ENCODE measurements at places on chromosomes 7 and 10. TPM values are rescaled to one million over a fixed set of nuclear protein-coding genes. Genes with fewer than 3 reads are reported as not detected.

DNA sequence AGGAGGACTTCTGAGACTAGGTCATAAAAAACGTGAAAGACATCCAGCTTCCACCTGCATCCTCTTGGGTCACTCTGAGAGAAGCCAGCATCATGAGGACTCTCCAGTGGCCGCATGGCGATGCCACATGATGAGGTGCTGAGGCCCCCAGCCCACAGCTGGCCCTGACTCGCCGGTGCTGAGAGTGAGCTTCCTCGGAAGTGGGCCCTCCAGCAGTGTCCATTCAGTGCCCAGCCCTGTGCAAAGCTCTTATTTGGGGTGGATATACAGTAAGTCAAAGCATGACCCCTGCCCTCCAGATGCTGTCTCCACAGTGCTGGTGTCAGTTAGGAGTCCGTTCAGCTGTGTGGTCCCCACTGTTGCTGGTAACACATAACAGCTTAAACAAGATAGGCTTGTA, 93.6 kb upstream of the CHST15 start:
- DNase-seq: no peak

GPR158 gene
- total RNA-seq: not detected

DNA sequence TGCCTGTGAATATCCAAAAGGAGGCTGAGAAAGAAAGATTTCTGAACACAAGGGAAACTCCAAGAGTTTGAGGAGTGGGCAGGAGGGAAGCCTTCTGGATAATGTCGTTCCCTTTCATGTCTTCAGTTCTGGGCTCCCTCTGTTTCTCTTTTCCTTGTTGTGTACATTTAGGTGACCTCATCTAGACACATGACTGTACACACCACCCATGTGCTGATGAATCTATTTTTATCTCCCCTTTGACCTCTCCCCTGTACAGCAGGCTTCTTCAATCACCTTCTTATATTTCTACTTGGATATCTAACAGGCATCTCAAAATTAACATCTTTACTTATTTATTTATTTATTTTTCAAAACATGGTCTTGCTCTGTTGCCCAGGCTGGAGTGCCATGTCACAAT, 363.1 kb downstream of the GATA3 start:
- DNase-seq: no peak

DNA sequence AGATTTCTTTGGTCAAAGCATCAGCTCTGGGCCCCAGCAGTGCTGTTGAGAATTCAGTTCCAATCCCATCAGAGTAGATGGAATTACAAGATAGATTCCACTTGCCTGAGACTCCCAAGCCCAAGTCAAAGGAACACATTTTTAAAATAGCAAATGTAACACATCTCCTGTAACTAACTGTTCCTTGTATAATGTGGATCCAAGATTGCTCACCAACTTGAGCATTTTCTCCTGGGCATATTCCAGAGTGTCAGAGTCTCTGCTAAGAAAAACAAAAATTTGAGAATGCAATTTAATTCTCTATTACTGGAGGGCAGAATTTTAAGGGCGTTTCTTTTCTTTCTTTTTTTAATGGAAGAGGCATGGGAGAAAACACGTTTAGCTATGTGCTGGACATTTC, 136.7 kb downstream of the NEBL start:
- DNase-seq: no peak

GRCh38 chr7:159015454-159016410, 128.9 kb downstream of the VIPR2 start:
- no peak for DNase-seq

- DNase-seq: no peak
These were observed 85.5 kb downstream of the TMEM130 start for GRCh38 chr7:98784216-98784785.

PPIA gene
- 2,487 TPM for total RNA-seq

DNA sequence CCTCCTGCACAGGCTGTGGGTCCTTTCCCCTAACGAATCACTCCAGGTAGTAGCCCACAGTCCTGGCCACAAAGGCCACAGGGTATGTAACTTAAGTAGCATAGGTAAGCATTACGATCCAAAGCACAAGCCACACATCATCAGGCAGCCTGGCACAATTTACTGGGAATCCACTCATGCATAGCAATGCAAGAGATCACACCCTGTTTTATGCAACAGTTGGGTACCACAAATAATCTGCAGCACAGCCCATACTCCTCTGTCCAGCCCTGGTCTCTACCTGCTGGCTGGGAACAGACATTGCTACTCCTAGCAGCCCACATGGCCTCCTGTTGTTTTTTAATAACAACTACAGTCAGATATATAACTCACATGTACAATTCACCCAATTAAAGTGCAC, 34.3 kb downstream of the SRPK2 start:
- no peak for DNase-seq

SCIN gene
- 0.13 TPM for total RNA-seq

GRCh38 chr10:65798133-65798532, 1127.7 kb upstream of the LRRTM3 start:
- no peak for DNase-seq

PRRT4 gene
- total RNA-seq: not detected

AOAH gene
- 0.51 TPM for total RNA-seq

DNA sequence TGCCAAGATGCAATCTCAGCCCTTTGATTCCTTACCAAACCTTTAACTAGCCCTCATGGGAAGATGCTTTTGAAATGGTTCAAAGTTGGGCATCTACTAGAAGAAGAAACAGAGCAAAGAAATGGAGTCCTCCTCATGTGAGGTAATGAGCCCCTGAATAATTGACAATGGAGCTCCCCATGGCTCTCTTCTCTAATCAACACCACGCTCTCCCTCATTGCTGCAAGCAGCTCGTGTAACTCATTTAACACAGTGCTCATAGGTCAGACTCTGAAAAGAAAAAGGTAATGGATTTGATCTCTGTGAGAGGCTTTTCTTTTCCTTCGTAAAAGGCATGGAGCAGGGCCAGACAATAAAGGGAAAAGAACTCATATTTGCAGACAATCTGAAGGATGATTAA, 312.8 kb downstream of the PHTF2 start:
- no peak for DNase-seq

ZNF804B gene
- not detected for total RNA-seq

FFAR4 gene
- not detected for total RNA-seq

GDF10 gene
- not detected for total RNA-seq

GRCh38 chr7:132904209-132904608, 177.7 kb downstream of the CHCHD3 start:
- DNase-seq: no peak

NPFFR1 gene
- not detected for total RNA-seq

ABCB8 gene
- total RNA-seq: 13.9 TPM

DNA sequence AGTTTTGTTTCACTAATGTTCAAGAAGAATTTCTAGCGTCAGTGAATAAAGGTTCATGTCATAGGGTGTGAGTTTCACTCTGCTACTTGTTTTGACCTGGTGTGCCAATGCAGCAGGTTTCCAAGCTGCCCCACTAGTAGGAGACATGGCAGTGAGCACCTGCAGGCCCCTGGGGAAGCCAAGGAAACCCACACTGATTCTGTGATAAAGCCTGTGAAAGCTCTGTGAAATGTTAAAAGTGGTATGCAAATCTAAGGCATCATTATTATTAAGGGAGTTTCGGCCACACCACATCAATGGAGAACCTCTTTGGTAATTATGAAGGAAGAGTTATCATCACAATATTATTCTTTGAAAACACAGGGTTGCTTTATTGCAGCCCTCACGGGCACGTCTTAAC, 46.4 kb downstream of the ABCB5 start:
- no peak for DNase-seq

- no peak for DNase-seq
These were observed 3.3 kb upstream of the COPS6 start for GRCh38 chr7:100085515-100085914.

NKX1-2 gene
- total RNA-seq: not detected

- no peak for DNase-seq
These were observed 200.7 kb downstream of the RAPGEF5 start for GRCh38 chr7:22156205-22156604.

- no peak for DNase-seq
These were observed at the start of gene TMEM196 for GRCh38 chr7:19772841-19773760. TMEM196 (minus strand) TSS chr7:19773617; CDS start chr7:19772696, 921 bp downstream.

DNA sequence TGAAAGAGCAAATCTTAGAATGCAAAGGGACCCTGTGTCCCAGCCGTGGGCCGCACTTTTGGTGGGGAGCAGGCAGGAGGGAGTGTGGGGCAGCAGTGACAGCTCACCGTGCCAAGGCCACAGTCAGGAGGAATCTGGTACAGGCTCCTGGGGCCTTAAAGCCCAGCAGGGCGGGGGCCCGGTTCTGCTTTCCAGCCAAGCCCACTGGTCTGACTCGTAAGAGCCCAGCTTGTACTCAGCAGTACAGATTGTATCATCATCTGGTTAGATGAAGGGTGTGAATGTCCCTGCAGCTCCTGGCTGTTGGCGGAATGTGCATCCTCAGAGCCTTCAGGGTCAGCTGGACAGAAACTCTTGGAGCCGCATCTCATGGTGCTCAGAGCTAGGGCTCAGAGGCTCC, 30.5 kb upstream of the TRIM8 start:
- DNase-seq: no peak

DNA sequence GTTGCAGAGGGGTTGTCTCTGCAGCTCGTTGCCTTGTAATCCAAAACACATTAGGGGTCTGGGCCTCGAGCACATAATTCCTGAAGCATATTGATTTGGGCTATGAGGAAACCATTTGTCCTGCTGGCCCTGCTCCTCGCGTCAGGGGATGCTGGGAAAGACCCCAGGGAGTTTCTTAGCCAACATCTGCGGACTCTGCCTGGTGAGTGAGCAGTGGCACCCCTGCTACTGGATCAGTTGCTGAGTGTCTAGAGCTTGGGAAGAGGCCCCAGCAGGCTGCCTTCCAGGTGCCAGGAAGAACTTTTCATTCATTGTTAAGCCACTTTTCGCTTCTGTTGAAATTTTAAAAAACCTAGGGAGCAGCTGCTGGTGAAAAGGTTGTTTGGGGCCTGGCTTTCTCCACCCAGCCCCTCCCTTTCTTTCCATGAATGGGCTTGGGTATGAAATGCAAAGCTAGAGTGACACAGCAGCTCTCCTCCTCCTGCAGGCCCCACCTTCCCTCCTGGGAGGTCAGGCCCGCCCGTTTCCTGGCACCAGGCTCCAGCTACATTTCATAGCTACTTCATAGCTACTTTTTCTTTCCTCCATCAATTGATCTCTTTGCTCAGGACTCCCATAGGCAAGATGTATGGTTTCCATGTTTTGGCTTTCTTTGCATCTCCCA, 26.8 kb downstream of the TACR2 start:
- peak; percentile 15 for DNase-seq

NKX2-3 gene
- not detected for total RNA-seq

DNA sequence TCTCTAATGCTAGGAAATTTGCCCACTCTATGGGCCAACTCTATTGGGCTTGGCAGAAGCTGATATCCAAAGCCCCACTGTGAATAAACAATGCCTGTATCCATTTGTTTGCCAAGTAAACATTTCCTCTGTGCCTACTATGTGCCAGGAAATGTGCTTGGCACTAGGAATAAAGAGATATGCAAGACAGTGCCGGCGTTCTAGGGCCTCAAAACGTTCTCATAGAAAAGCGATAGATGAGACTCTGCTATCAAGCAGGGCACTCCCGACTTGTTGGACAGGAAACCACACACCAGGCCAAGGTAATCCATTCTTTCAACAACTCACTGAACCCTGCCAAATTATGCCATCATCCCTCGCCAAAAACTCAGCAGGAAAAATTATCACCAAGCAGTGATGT, 196.7 kb downstream of the IPMK start:
- no peak for DNase-seq

DNA sequence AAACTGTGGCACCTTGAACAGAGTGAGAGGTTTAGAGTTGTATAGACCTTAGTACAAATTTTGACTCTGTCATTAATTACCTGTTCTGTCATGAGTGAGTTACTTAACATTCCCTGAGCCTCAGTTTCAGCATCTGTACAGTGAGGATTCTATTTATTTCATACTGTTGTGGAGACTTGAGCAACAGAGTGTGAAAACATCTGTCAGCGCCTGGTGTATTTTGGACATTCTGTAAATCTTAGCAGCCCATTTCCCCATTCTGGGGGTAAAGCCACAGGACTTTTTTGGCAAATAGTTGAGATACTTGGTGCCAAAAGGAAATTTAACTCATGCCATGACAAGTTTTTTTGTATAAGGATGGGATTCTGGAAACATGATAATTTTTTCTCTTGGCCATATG, 94.8 kb downstream of the AUTS2 start:
- no peak for DNase-seq

SSMEM1 gene
- not detected for total RNA-seq

- DNase-seq: no peak
These were observed 312.9 kb upstream of the PODXL start for GRCh38 chr7:131869169-131869844.

DNA sequence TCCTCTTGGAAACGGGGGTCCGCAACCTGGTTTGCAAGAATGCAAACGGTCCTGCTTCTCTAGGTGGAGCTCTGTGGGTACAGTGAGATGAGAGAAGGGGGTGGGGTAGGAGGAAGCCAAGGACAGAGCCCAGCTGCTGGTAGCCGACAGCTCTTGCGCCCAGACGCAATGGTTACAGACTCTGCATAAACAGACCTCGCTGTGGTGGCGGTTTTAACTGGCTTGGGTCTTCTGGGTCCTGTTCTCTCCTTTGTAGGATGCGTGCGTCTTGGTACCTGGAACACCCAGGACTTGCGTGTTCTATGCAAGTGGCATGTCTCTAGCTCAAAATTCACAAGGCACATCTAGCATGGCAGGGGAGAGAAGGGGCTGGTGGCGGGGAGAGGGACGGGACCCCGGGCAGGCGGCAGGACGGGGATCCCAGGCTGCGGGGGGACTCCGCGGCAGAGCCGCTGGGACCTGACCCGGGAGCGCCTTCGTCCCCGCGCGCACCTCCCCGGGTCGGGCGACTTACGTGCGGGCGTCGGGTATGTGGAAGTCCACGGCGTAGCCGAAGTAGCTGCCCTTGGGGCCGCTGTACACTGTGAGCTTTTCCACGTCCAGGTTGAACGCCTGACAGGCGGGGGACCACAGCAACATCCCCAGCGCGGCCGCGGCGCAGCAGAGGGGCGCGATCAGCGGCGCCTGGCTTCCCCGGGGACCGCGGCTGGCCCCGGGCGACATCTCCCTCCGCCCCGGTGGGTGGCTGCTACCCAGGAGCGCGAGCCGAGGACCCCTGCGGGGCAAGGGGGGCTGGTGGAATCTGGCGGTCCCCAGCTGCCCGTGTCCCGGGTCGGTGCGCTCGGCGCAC, 448 bp downstream of the ITGA8 start:
- DNase-seq: no peak

LZTS2 gene
- total RNA-seq: 33.9 TPM

GRCh38 chr10:124022066-124022465, 71.3 kb downstream of the CHST15 start:
- DNase-seq: no peak

FAM25C gene
- not detected for total RNA-seq

DNA sequence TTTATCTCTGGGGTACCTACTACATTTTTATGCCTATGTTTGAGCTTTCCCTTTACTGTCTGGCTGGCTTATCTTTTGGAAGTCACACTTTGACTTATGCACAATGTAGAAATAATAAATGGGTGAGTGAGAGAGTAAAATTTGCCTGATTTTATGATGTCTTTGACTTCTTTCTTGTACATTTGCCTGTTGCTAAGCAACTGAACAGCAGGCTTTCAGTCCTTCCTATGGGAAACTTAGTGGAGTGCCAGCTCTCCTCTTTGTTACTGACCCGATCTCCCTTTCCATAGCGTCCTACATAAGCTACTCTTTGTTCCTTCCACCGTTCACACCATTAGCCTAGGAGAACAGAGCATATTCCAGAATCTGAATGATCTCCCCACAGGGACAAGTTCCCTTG, 4.2 kb downstream of the TAS2R60 start:
- DNase-seq: no peak

GRCh38 chr10:60358282-60358681, 31.4 kb downstream of the ANK3 start:
- DNase-seq: no peak

DPY19L1 gene
- 53.1 TPM for total RNA-seq
